ENCODE measurements at places on chromosomes 2 and 18. TPM values are rescaled to one million over a fixed set of nuclear protein-coding genes. Genes with fewer than 3 reads are reported as not detected.

The SLC9A4 gene
- not detected for total RNA-seq

- no peak for DNase-seq
Measured at GRCh38 chr2:75513616-75514170, 47.0 kb downstream of the EVA1A start.

DNA sequence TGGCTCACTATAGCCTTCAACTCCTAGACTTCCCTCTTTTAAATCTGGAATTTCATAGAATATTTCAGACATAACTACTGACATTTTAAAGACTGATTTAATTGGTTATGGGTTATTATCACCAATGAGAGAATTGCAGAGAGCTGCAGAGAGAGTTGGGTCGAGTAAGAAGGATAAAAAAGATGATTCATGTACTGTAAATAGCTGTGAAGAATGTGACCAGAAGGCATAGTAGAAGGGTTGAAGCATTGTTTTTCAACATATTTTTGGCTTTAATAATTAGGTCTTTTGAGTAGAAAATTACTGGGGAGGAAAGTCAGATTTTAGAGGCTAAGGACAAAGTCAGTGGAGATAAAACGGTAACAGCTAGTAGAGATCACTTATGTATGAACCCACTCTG, 503.2 kb upstream of the SLC8A1 start:
- DNase-seq = no peak

The CABLES1 gene
- 1.2 TPM for total RNA-seq

GRCh38 chr2:152005607-152006006, 93.2 kb downstream of the CACNB4 start:
- no peak for DNase-seq
